Dermis blood vessel endothelial cell (primary cell): ENCODE measurements at places on chromosomes 13 and 19. TPM values are rescaled to one million over a fixed set of nuclear protein-coding genes. Genes with fewer than 3 reads are reported as not detected.

Gene IZUMO2
- not detected in 2 replicates for total RNA-seq

GRCh38 chr13:95258619-95259194 lies 42.5 kb downstream of the ABCC4 start:
- no peak for DNase-seq

- no peak for DNase-seq
These were observed 70.1 kb downstream of the NALCN start for GRCh38 chr13:101346161-101346560.

GRCh38 chr13:111326981-111327642 lies 6.7 kb downstream of the TEX29 start:
- DNase-seq: no peak

Gene F7
- total RNA-seq: not detected in 2 replicates

GRCh38 chr13:112207129-112207528 lies 140.2 kb downstream of the SOX1 start:
- DNase-seq: no peak

DNA sequence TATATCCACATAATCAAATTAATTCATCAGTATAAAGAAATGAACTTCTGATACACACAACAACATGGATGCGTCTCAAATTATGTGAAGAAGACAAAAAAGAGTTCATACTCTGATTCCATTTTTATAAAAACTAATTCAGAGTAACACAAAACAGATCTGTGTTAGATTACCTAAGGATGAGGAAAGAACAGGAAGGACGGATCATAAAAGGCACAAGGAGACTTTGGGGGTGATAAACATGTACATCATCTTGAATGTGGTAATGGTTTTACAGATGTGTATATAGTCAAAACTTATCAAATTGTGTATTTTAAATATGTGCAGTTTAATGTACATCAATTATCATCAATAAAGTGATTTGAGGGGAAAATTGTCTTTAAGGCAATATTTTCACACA lies 59.9 kb upstream of the DOCK9 start:
- no peak for DNase-seq

Gene LCP1
- 0.14 TPM in 1 of 2 replicates, not detected in the other for total RNA-seq

DNA sequence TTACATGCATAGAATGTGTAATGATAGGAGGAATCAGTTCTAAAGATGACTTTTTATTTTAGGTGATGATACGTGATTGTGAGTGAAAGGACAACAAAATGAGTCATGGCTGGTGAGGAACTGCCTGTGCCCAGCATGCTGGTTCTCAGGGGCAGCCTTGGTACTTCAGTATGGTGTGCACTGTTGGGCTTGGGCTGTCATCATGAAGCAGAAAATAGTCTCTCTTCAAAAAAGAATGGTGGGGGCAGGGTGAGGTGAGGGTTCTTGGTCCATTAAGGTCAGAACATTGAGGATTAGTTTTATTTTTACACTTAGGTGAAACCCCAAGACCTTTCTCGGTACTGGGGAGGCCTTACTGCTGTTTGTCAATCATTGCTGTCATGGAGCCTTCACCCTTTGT lies 309.5 kb downstream of the MTUS2 start:
- DNase-seq: no peak

DNA sequence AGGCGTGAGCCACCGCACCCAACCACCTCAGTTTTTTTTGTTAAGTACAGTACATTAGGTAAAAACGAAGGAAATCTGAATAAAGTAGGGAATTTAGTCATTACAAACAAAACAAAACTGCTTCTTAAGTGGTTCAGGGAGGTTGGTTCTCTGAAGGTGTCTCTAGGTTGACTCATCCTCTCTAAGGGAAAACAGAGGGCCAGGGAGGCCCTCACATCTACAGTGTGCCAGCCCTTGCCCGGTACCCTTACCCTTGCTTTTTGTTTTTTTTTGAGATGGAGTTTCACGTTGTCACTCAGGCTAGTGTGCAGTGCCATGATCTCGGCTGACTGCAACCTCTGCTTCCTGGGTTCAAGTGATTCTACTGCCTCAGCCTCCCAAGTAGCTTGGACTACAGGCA lies 17.2 kb upstream of the JUND start:
- no peak for DNase-seq

- no peak for DNase-seq
These were observed 581.0 kb downstream of the UQCRFS1 start for GRCh38 chr19:28631961-28632360.

- no peak for DNase-seq
These were observed 1210.1 kb downstream of the DIAPH3 start for GRCh38 chr13:58953638-58954037.

Gene ONECUT3
- not detected in 2 replicates for total RNA-seq
